ENCODE measurements at places on chromosomes 2 and 18. TPM values are rescaled to one million over a fixed set of nuclear protein-coding genes. Genes with fewer than 3 reads are reported as not detected.
A peak's percentile ranks its signal among the peaks of the same experiment; 100 is the strongest.

DNA sequence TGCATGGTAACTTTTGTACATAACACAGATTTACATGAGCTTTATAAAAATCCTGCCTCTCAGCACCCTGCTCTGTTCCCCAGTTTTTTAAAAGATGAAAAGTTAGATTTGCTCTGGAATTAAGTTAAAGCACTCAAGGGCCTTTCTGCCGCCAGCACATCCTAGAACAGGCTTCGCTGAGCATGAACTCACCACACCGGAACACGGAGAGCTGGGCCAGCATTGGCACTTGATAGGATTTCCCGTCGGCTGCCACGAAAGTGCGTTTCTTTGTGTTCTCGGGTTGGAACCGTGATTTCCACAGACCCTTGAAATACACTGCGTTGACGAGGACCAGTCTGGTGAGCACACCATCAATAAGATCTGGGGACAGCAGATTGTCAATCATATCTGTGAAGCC is 34.3 kb downstream of the MRPL44 start:
- DNase-seq: no peak

- DNase-seq: no peak
Measured at GRCh38 chr2:32810909-32811495, 135.8 kb upstream of the LTBP1 start.

GRCh38 chr2:216692636-216693413 is 2.5 kb downstream of the IGFBP5 start:
- peak; percentile 89 for DNase-seq

GRCh38 chr2:62363166-62363565 is 142.8 kb downstream of the TMEM17 start:
- no peak for DNase-seq

- peak; percentile 47 for DNase-seq
Measured at GRCh38 chr2:65227020-65227455, 593 bp upstream of the ACTR2 start.

GRCh38 chr18:58481321-58482180 is 147.3 kb downstream of the ALPK2 start:
- no peak for DNase-seq

DNA sequence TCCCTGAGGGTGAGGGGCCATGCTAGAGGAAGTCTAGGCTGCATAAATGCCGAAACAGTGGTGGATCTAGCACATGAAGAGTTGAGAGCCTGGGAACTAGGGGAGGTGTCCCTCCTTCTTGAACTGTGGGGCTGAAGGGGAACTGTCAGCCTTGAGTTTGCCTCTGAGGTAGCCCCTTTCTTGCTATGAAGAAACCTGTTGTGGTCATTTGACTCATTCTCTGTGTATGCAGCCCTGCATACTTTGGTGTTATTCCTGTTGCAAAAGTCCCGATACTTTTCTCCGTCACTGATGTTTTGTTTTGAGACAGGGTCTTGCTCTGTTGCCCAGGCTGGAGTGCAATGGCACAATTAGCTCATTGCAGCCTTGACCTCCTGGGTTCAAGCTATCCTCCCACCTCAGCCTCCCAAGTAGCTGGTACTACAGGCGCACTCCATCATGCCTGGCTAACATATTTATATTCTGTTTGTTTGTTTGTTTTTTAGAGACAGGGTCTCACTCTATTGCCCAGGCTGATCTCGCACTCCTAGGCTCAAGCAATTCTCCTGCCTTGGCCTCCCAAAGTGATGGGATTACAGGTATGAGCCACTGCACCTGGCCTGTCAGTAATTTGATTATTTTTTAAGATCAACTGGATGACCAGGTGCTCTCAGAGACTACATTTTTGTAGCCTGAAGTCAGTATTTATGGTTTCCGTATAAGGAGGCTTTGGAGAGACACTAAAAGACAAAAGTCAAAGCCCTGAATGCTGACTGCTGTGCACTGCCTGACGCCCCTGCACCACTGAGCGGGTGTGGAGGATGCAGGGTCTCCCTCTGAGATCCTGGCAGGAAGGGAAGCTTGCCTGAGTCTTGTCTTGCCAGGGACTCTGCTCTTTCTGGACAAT is 126.0 kb upstream of the MSH6 start:
- DNase-seq: no peak

GRCh38 chr2:105127289-105127915 is 89.5 kb downstream of the MRPS9 start:
- DNase-seq: no peak

DNA sequence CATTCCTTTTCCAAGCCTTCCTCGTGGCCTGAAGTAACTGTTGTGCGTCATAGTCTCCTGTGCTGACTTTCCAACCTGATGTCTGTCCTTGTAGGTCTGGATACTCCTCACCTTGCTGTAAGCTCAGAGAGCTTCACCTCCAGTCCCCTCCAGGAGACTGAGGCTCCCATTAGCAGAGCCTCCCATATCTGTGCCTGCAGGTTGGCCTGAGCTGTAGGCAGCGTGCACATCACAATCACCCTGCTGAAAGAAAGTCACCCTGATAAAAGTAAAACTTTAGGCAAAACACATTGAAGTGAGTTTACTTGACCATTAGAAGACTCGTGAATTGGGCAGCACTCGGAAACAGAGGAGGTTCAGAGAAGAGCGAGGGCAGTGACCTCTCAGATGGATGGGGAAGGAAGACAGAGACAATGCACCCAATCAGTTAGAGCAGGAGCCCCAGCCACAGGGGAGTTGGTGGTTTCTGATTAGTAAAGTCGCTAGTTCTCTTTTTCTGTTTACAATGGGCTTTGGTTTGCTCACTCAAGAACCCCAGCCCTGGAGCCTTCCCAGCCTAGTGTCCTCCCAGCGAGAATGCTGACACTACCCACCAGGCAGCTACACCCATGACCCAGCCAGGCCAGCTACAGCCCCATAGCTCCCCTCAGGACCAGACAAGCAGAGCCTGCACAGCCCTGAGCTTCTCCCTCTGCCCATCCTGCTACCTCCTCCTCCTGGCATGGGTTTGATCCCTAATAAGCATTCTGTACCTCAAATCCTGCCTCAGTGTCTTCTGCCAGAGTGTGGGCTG is 12.1 kb upstream of the TPO start:
- DNase-seq: no peak

- no peak for DNase-seq
Measured at GRCh38 chr2:162230761-162231160, 12.5 kb downstream of the FAP start.

DNA sequence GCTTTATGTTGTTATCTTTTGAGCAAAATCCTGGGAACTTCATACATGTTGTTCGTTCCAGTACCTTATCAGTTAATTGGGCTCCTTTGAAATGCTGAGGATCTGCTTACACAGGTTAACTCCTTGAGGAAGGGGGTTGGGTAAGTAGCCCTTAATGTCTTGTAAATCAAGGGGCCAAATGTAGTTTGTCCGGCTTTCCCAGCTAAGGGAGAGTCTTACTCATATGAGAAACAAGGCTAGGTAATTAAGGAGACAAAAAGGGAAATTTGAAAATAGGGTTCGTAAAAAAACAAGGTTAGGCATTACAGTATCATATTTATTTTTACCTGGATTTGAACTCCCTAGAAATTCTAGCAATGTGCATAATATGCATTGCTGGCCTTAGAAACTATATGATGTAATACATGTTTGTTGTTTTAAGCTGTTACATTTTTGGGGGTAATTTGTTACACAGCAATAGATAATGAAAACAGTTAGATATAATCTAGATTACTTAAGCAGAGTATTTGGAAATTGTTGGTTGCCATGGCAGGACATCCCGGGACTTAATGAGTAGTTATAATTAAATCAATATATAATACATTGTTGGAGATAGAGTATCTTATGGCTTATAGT is 30.9 kb upstream of the RNF149 start:
- DNase-seq: no peak

DNA sequence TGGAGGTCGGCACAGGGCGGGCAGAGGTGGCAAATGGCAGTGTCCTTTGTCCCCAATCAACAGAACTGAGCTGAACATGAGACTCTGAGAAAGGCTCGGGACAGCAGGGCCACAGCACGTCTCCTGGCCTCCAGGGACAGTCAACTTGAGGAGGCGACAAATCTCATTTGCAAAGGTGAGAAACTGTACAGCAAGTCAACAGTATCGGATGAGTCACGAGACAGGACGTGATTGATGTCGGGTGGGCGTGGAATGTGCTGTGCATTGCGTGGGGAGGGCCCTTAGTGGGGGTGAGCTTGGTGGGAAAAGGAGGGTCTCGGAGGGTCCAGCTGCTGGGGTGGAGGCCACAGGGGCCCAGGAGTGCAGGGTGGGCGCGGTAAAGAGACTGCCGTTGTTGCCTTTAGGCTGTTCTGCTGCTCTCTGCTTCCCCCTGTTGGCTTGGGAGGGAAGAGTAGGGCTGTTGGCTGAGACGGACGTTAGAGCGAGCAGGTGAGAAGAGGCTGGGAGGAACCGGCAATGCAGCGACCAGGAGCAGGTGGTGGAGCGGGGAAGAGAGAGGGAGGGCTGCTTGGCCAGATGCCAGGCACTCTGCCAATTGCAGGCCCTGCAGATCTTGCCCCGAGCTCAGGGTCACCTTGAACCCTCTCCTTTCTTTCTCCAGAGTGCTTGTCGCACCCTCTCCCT is 164.3 kb downstream of the BCL2 start:
- DNase-seq: peak; percentile 87

GRCh38 chr18:37577051-37577611 is 11.5 kb upstream of the CELF4 start:
- DNase-seq: no peak

DNA sequence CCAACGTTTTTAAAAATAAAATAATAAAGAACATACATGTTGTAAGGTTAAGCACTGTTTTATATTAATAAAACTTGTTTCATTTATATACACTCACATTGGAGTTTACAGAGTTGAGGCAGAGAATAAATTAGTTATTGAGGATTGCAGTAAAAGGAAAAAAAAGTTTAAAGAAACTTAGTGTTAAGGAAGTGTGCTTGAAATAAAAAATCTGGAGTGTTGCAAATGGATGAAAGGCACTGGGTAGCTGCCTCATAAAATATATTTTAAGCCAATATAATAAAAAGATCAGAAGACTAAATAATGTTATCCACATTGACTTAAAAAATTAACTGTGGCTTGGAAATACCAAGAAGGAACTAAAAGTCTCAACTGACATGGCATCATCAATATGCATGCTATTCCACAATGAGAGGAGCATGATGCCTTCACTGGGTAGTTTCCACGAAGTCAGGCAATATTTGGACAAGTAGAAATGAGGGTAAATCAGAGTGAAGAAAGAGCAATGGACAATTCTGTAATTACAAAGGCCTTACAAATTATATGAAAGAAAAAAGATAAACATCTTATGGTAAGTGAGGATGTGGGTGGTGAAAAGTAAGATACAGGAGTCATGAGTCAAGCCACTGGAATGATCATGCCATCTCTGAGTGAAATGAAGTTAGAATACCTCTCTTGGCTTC is 2.5 kb downstream of the GALNT3 start:
- no peak for DNase-seq

GRCh38 chr18:27235218-27235870 is 50.2 kb upstream of the CHST9 start:
- DNase-seq: no peak

MC4R gene
- total RNA-seq: not detected

IL36B gene
- not detected for total RNA-seq

ANKRD30B gene
- not detected for total RNA-seq

RESP18 gene
- total RNA-seq: not detected

RETSAT gene
- total RNA-seq: 28.4 TPM

SLC9A4 gene
- total RNA-seq: 0.08 TPM

AQP12B gene
- not detected for total RNA-seq
